ENCODE measurements at places on chromosomes 5 and 9.

DNA sequence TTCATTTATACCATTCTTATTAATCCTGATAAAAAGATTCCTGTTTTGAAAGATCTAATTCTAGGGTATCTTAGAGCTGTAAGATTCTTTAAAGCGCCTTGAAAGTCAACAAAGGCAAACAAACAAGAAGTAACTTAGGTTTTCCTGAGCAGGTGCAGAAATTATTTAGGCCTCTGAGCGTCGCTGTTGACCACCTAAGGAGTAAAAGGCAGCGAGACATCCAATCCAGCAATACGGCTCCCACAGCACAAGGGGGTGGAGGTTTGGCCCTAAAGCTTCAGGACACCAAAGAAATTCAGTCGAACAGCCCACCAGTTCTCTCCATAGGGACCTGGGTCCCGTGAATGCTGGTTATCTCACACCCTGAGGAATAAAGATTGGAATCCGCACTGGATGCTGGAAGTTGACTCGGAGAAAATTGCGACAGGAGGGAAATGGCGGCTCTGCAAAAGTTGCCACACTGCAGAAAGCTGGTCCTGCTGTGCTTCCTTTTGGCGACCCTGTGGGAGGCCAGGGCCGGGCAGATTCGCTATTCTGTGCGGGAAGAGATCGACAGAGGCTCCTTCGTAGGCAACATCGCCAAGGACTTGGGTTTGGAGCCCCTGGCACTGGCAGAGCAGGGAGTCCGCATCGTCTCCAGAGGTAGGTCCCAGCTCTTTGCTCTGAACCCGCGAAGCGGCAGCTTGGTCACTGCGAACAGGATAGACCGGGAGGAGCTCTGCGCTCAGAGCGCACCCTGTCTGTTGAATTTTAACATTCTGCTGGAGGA, at the start of gene PCDHGA2:
Gene PCDHGA2, plus strand, starts transcription at position 223 of the 769 bp plus-strand sequence.
- no peak for DNase-seq

GRCh38 chr5:36870399-36871040, 6.0 kb upstream of the NIPBL start:
- no peak for DNase-seq

- no peak for DNase-seq
Observed at GRCh38 chr9:22078081-22078480, 69.0 kb upstream of the CDKN2B start.

GRCh38 chr5:107634981-107635848, 35.5 kb downstream of the EFNA5 start:
- DNase-seq = no peak

DNA sequence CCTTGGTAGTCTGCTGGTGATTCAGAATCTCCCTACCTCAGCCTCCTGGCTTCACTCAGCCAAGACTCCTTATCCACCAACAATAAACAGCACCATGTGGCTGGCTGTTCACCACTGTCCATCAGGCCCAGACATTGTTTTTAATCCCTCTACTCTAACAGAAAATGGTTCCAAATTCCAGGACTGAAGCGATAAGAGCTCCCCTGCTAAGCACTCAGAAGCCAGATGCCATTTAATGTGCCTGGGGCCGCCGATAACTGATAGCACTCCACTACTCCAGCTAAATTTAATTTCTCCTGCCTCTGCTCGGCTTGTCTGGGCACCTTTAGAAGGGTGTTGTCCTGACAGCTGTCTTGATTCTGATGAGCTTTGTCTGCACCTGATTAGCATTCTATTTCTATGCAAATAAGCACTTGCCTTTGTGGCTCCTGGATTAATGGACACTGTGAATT, 47.1 kb downstream of the ZNF622 start:
- DNase-seq = no peak

DNA sequence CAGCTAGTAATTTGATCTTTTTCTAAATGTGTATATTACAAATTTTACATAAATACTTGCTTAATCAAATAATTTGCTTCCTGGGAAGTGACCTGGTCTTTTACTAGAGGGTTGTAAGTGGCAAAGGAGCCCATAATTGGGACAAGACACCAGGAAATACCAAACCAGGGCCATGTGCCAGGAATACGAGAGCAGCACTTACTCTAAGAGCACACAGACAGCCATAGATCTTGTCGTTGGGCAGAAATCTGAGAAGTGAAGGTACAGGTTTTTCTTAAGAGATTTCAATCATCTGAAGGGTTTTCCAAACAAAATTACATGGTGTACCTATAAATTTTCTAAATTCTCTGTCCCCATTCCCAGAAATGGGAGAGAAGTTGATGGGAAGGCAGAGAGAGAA, 179.3 kb downstream of the HINT1 start:
- DNase-seq = no peak

- DNase-seq = no peak
Observed at GRCh38 chr5:30209755-30210154, 983.7 kb upstream of the CDH6 start.

- no peak for DNase-seq
Observed at GRCh38 chr9:132075853-132076252, 3.8 kb downstream of the MED27 start.

All from cortex of kidney (tissue), 1 donor.